ENCODE measurements at places on chromosomes 11 and 22.

GRCh38 chr11:30760345-30760744, 174.2 kb upstream of the MPPED2 start:
- DNase-seq = no peak

GRCh38 chr11:120346233-120346632, 10.0 kb downstream of the ARHGEF12 start:
- no peak for DNase-seq

GRCh38 chr22:22446517-22446916, 62.0 kb downstream of the ZNF280B start:
- no peak for DNase-seq

DNA sequence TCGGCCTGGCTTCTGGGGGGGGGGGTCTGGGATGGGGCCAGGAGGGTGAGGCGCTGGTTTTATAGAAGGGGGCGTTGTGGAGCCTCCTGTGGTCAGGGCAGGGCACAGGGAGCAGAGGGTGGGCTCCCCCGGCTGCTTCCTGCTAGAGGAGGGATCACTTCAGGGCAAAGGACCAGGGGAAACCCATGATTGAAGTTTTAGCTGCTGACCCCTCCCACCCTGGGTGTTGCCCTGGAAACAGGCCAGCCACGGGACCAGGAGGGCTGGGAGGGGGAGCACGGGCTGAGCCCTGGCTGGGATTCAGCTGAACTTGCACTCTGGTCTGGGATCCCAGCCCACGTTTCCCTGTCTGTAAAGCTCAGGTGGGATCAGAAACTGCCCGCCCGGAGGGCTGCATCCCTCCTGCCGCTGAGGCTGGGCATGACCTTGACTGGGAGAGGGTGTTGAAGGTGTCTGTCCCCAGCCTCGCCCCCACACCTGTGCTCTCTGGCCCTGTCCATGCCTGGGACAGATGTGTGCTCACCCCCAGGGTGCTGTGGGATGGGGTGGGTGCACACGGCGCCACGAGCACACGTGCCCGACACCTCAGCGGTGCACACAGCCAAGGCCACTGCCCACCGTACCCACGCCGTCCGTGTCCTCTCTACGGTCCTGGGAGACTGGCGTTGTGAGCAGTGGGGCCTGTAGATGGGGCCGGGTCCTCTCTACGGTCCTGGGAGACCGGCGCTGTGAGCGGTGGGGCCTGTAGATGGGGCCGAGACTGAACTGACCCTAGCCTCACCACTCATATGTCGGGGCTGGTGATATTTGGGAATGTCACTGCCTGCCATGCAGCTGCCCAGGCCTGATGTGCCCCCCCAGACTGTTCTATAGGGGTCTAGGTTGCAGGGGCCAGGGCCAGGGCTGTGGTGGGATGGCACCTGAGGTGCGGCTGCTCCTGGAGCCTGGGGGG, 2.3 kb downstream of the TSPAN4 start:
- DNase-seq = no peak

DNA sequence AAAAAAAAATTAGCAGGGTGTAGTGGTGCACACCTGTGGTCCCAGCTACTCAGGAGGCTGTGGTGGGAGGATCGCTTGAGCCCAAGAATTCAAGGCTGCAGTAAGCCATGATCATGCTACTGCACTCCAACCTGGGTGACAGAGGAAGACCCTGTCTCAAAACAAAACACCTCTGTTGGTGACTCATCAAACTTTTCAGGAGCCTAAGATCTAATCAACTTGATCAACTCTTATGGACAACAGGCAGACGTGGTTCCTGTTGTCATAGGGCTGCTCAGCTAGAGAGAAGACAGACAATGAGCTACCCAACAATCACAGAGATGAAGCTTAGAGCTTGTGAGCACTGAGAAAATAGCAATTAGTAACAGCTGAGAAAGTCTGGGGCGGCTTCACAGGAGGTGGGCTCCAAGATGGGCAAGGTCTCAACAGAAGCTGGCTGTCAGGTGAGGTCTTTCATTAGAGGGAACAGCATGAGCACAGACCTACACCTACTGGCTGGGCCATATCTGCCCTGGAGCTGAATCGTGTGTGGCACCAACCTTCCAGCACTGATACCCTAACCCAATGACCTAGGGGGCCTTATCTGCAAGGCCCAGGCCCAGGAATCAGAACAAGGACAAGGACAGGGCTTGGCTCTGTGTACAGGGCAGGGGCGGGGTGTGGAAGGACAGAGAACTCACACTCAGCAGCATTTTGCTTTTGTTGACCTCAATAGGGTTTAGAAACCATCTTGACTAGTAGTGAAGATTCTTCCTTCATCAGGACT, 7.2 kb upstream of the UCP3 start:
- no peak for DNase-seq

GRCh38 chr11:71433648-71434450, 14.3 kb downstream of the DHCR7 start:
- DNase-seq = no peak

- DNase-seq = no peak
Measured at GRCh38 chr22:29718949-29719898, 579 bp upstream of the CABP7 start.

DNA sequence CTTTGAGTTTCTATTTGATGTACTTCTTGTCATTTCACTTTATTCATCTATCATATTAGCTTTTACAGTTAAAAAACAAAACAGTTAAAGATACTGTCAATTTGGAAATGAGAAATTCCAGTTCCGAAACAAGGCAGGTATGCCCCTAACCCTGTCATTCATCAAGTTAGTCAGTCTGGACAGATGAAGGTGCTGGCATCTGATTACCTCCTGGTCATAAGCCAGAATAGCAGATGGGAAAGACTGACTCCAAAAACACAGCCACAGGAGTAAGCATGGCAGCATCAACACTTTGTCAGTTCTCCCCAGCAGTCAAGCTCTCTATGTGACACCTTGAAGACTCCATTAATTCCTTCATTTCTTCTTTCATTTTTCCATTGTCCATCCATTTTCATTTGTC, 4.3 kb downstream of the LRRC51 start:
- DNase-seq = no peak

DNA sequence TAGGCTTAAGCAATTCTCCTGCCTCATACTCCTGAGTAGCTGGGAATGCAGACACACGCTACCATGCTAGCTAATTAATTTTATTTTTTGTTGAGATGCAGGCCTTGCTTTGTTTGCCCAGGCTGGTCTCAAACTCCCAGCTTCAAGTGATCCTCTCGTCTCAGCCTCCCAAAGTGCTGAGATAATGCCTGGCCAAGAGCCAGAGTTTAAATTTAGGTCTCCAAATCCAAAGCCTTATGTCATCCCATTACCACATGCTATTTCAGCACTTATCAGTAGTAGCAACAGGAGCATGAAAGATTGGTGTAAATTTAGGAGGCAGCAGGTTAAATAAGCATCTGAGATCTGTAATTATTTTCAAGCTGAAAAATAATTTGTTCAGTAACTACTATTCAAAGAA, 326.1 kb upstream of the ANO5 start:
- no peak for DNase-seq

- DNase-seq = no peak
Measured at GRCh38 chr11:88553204-88553603, 215.7 kb upstream of the CTSC start.

DNA sequence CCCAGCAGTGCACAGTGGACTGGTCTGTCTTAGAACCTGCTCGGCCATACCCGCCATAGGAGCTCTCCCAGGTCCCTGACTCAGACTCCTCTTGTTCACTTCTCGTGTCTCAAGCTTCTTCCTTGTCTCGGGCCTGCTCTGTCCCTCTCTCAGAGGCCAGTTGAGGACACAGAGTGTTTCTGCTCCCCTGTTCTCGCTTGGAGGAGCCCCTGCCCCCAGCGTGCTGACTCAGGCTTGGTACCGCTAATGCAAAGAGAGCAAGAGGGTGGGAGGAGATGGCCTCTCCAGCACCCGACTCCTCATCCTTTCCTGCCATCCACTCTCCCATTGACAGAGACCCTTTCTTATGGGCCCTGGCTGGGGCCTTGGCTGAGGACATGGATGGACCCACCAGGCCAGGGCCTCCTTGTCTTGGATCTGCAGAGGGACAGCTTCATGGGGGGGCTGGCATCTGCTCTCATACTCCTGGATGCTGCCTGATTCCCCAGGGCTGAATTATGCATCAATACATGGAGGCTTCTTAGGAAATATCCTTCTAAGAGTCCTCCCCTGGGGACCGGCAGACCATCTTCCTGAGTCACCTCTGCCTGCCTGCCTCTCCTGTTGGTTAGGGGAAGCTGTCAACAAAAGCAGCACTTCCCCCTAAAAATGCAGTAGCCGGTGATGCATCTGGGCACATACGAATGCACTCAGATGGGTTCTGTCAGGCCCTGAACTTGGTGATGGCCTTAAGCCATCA, 15.9 kb downstream of the TSPAN18 start:
- DNase-seq = no peak

GRCh38 chr11:17924713-17925112, 88.1 kb downstream of the SERGEF start:
- no peak for DNase-seq

- DNase-seq = no peak
Measured at GRCh38 chr11:113322158-113322557, 7.8 kb downstream of the TTC12 start.

- no peak for DNase-seq
Measured at GRCh38 chr11:85845124-85845631, 10.0 kb upstream of the CCDC83 start.

DNA sequence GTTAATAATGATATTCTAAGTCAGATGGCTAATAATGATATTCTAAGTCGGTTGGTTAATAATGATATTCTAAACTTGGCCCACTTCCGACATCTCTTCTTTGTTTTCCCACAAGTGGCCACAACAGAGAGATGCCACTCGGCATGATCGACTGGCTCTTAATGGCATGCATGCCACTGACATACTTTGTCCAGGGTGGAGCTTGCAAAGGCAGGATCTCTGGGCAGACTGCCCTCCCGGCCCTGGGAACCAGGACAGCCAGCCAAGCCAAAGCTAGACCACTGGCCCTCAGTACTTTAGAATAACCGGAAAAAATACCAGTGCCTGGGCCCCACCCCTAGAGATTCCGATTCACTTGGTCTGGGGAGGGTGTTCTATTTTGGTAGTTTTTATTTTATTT, 78.1 kb downstream of the KIAA1671 start:
- DNase-seq = no peak

- DNase-seq = no peak
Measured at GRCh38 chr11:60960405-60960804, 8.4 kb upstream of the SLC15A3 start.

DNA sequence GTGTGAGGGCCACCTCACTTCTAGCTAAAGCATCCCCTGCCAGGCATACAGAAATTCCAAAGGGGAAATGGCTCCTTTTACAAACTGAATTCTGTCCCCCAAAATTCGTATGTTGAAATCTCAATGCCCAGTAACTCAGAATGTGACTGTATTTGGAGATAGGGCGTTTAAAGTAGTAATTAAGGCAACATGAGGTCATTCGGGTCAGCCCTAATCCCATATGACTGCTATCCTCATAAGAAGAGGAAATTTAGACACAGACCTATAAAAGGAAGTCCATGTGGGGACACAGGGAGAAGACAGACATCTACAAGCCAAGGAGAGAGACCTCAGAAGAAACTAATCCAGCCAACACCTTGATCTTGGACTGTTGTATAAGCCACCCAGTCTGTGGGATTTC, 119.1 kb downstream of the CHST1 start:
- no peak for DNase-seq

DNA sequence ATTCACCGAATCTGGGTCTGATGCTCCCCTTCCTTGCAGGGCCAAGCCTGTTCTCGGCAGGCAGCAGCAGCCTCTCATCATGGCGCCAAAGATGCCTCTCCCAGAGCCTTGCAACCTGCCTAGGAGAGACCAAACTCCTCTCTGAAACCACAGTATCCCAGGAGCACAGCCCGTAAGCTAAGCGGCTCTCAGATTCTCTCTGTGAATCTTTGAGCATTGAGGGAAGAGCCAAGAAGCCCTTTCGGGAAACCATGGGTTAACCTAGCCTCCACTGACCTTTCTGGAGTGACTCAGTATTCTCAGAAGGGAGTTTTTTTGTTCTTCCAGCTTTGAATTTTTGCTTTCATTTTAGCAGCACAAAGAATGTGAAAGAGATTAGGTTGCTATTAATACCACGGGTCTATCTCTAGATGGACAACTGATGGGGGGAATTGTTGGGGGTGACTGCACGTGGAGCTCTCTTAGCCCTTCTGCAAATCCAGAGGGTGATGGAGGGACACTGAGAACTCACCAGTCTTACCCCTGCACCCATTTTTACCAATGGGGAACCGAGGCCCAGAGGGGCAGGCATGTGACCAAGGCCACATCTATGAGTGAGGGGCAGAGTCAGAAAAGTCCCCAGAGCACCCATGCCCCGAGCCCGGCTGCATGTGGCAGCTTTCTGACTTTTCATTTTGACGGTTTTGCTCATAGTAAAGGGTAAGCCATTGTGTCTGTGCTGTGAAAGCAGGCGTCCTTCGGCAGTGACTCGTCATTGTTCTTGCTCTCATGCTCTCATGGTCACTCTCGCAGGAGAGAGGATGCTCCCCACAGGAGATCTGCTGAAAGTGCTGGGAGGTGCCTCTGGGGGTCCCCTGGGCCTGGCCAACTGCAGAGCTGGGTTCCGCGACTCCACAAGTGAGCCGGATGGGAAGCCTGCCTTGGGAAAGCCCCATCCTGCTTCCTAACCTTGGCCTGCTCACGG, 36.0 kb downstream of the IRAG1 start:
- DNase-seq = no peak

- no peak for DNase-seq
Measured at GRCh38 chr11:59173080-59173963, 1.4 kb downstream of the DTX4 start.

GRCh38 chr11:126660761-126661425, 305.4 kb downstream of the ST3GAL4 start:
- DNase-seq = no peak

GRCh38 chr11:116176484-116177005, 596.2 kb downstream of the BUD13 start:
- no peak for DNase-seq

DNA sequence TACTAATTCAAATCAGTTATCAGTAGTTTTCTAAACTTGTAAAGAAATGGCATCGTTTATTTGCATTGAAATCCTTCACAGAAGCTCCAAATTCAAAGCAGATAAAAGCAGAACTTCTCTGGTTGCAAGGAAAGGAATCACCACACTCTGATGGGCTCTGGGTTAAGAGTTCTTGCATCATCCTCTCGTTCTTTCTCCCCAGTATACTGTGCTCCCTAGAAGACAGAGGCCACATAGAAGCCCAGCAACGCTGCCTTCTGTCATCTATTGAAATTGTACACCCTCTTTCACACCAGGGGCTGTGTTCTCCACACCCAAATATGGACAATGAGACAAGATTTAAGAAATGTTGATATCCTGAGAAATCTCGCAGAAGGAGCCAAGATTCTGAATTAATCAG, 29.3 kb downstream of the FAT3 start:
- DNase-seq = no peak

GRCh38 chr11:43358279-43358800, 380 bp upstream of the TTC17 start:
- DNase-seq = no peak

DNA sequence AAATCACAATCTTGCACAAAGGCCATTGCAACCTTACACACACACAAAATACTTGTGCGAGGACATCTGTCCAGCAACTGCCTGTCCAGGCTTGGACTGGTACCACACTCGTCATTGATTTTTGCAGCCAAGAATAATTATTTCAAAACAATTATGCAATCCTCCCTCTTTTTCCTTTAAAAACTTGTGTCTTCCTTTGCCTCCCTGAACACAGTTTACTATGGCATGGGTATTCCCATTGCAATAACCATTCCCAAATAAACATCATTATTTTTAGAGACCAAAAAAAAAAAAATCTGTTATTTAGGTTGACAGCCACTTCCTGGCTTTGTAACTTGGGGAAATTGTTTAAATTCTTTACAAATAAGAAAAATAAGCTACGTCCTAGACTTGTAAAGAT, 54.0 kb downstream of the C11orf91 start:
- no peak for DNase-seq

All from CD4-positive, alpha-beta T cell treated with Interleukin-21 for 1 hour (primary cell).